NCI-H2081 treated with DMSO at 0.1 percent for 48 hours (cell line): ENCODE measurements at places on chromosomes 5 and 9.

DNA sequence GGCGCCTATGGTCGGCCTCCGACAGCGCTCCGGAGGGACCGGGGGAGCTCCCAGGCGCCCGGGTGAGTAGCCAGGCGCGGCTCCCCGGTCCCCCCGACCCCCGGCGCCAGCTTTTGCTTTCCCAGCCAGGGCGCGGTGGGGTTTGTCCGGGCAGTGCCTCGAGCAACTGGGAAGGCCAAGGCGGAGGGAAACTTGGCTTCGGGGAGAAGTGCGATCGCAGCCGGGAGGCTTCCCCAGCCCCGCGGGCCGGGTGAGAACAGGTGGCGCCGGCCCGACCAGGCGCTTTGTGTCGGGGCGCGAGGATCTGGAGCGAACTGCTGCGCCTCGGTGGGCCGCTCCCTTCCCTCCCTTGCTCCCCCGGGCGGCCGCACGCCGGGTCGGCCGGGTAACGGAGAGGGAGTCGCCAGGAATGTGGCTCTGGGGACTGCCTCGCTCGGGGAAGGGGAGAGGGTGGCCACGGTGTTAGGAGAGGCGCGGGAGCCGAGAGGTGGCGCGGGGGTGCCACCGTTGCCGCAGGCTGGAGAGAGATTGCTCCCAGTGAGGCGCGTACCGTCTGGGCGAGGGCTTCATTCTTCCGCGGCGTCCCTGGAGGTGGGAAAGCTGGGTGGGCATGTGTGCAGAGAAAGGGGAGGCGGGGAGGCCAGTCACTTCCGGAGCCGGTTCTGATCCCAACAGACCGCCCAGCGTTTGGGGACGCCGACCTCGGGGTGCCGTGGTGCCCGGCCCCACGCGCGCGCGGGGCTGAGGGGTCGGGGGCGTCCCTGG is 561 bp downstream of the DAPK1 start:
- no peak for DNase-seq

DNA sequence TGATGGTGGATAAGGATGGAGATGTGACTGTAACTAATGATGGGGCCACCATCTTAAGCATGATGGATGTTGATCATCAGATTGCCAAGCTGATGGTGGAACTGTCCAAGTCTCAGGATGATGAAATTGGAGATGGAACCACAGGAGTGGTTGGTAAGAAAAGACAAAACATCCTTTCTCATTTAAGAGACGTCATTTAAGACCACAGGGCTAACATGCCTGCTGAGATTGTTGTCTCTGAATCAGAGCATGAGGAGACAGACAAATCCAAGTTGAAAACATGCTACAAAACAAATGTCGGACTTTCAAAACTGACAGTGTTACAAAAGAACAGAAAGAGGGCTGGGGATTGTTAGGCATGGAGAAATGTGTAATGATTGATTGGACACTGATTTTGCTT is 4.6 kb downstream of the CCT5 start:
- DNase-seq: no peak

DNA sequence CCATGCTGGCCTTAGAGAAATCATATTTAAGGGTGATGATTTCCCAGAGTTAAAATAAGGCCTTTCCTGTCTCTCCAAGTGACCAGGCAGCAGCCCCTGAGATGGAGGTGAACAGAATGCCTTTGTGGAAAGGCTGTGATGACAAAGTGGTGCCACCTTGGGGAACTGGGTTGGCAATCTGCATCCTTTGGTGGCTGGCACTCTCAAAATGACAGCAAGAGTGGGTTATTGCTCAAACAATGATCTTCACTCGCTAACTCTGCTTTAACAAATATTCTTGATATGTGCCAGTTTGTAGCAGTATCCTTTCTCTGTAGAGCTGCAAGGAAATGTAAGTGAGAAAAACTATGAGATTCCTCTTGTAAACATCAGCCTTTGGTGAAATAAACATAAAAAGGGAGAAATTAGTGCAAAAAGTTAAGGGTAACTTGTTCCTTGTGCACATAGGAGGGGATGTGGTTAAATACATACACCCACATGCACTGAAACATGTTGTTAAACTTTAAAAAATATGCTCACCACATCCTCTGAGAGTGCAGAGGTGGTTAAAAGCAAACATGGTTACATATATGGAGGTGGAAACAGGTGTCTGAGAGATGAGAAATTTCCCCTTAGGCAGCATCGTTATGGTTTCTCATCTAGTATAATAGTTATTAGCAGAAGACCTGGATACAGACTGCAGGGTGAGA is 373.4 kb upstream of the CTNND2 start:
- DNase-seq: no peak

- no peak for DNase-seq
Measured at GRCh38 chr5:119218830-119219782, 136.7 kb upstream of the TNFAIP8 start.

- DNase-seq: no peak
Measured at GRCh38 chr9:73532985-73533384, 381.3 kb downstream of the ANXA1 start.
